Kidney epithelial cell (primary cell): ENCODE measurements at places on chromosomes 6 and 20. TPM values are rescaled to one million over a fixed set of nuclear protein-coding genes. Genes with fewer than 3 reads are reported as not detected.
A peak's percentile ranks its signal among the peaks of the same experiment; 100 is the strongest.

Gene PCK1
- total RNA-seq: under 0.01 TPM in 1 of 2 replicates, not detected in the other

Gene GJA10
- not detected in 2 replicates for total RNA-seq

Gene SLC32A1
- not detected in 2 replicates for total RNA-seq

Gene RAB23
- total RNA-seq: 16.5 and 21.5 TPM in 2 replicates

Gene TMEM151B
- total RNA-seq: 0.13 and 0.21 TPM in 2 replicates

Gene DNMT3B
- total RNA-seq: 7.5 and 9.0 TPM in 2 replicates

Gene OR2H2
- not detected in 2 replicates for total RNA-seq

Gene NNAT
- 20.3 and 25.0 TPM in 2 replicates for total RNA-seq

Gene HS3ST5
- total RNA-seq: 0.14 and 0.25 TPM in 2 replicates

Gene KIAA0408
- total RNA-seq: 3.6 and 13.5 TPM in 2 replicates

- peak; percentile 99 for DNase-seq
Measured at GRCh38 chr6:80454197-80454596, 347.7 kb downstream of the BCKDHB start.

DNA sequence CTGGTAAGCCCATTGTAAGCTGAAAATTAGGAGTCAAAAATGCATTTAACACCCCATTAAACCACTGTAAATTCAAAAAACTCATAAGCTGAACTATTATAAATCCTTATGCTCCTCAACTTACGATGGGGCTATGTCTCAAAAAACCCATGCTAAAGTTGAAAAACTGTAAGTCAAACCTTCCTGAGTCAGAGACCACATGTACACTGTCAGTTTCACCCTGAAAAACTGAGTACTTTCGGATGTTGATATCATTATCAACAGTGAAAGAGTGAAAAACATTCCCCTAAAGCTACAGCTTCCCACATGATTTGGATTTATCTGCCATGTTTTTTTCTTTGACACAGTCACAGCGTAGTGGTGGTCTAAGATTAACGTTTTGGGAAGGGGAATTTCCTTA, 14.2 kb downstream of the RAB23 start:
- no peak for DNase-seq

DNA sequence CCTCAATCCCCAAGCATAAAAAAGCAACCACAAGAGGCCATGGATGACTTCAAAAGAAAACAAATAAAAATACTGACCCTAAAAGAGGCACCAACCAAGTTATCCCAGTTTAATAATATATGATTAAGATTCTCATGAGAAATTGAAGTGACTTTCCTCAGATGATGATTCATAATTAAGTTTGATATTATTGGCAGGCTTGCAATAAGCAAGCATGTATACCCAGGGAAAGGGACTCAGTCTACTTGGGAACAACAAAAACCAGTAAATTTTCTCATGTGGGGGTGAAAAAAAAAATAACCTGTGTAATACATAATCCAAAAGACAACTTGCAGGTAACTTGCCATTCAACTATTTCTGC, 19.6 kb downstream of the JAG1 start:
- no peak for DNase-seq

GRCh38 chr20:4074877-4075455, 59.6 kb upstream of the RNF24 start:
- DNase-seq: no peak

DNA sequence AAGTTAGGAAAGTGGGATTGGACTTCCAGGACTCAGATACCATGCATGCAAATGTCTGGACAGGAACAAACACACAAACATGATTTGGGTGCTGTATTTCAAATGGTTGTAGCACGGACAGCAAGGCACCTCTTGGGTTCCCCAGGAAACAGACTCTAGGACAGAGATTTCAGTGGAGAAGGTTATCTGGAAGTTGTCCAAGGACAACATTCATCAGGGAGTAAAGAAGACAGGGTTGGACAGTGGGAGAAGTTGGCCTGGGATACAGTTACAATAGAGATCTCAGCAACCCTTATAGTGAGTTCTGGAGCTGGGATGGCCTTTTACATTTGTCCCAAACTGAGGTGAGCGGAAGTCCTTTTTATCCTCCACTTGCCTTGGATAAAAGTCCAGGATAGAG, 19.8 kb upstream of the TINAG start:
- DNase-seq: no peak

- no peak for DNase-seq
Measured at GRCh38 chr6:25122622-25123237, 156.4 kb upstream of the CARMIL1 start.

DNA sequence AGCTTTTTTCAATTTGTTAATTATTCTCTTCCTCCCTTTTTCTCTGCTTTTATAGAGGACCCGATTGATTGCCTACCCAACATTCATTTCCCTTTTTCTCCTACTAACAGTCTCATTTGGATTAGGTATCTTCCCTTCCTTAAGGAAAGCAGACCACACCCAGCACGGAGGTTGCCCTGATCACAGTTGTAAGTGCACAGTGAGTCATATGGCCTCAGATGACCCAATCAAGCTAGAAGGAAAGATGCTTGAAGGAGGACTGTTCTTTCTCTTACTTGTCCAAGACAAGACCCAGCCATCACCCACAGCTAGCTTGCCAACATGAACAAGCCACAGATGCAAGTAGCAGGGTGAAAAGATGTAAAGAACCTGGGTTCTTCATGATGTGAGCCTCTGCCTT, 518.6 kb downstream of the PKHD1 start:
- DNase-seq: no peak

DNA sequence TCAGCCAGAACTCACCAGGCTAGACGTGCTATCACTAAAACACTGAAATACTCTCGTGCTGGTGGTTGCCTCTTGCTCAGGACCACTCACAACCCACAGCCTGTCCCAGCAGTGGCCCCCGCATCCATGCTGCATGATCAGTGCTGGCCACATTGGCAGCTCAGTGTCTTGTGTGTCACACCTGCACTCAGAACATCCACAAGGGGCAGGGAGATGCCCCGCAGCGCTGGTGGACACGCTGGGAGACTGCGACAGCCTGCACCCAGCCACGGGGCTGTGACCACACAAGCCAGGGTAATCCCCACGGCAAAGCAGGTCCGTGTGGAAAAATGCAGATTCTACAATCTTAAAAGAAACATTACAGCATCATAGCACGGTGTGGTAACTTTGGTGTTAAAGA, 23.9 kb upstream of the APMAP start:
- no peak for DNase-seq

GRCh38 chr6:78781001-78781400, 86.3 kb upstream of the IRAK1BP1 start:
- no peak for DNase-seq

DNA sequence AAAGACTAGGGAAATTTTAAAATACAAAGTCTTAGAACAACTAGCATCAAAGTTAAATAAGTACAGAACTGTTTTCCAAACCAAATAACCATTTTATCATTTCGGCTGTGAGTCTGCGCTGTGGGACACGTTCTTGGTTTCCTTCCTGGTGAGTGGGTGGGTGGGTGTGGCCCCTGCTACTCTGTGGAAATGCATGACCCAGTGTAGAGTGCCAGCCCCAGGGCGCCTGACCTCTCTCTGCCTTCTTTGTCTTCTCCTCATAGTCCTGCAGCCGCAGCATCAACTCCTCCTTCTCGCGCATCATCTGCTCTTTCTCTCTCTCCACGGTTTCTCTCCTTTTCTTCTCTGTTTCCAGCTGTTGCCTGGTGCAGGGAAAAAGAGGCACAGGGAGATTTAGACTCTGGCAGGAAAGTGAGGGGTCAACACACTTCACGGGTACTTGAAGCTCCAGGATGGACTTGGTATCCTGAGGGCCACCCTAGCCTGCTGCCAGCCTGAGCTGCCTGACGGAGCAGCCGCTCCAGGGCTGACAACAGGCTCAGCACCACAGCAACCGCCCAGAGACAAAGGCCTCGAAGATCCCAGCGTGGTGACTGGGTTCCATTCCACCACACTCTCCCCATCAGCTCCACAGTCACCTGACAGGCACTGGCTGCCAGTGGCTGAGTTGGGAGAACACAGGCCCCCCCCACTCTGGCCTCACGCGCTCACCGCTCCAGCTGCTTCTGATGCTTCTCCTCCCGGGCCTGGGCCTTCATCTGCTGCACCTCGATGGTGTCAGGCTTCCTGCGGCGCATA, 48.4 kb downstream of the EZR start:
- DNase-seq: no peak

GRCh38 chr20:24495266-24495665, 25.8 kb downstream of the SYNDIG1 start:
- no peak for DNase-seq

DNA sequence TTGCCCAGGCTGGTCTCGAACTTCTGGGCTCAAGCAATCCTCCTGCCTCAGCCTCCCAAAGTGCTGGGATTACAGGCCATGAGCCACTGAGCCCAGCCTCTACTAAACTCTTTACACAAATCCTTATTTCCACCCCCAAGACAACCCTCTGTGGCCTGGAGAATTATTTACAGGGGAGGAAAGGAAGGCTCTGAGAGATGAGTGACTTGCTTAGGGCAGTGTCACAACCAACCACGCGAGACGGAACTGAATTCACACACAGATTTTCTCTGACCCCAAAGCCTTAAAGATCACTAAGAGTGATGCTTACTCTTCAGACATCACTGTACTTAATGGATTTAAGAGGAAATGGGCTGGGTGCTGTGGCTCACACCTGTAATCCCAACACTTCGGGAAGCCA, 86.2 kb downstream of the RIPOR3 start:
- DNase-seq: no peak

DNA sequence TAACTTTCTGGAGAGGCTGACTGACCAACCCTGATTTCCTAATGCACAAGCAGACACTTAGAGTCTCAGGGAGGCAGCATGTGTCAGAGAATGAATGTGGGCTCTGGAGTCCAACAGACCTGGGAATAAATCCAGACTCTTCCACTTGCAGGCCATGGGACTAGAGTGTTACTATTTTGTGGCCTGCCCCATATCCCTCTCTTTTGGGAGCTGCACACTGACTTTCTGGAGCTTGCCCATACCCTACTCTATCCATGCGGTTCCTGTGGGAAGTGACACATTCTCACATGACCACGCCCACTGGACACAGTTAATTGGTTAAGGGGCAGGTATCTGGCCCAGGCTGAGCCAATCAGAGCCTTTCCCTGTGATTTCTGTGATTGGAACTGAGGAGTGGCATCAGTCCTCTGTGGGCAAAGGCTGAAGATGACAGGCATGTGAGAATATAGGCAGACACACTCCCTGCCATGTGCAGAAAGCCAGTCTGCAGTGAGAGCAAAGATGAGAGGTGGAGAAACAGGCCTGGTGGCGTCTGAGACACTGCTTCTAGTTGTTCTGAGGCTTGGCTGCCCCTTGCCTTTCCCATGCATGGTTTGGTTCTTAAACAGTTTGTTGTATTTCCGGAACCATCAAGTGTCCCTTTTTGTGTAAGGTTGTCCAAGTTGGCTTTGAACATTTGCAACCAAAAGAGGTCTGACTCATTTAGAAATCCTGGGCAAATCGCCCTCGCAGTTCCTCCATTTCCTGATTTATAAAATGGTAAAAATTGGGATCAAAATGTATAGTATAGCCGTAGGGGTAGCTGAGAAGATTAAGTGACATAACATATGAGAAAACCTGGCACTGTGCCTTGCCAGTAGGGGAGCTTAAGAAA, 125.6 kb downstream of the CDC5L start:
- no peak for DNase-seq

DNA sequence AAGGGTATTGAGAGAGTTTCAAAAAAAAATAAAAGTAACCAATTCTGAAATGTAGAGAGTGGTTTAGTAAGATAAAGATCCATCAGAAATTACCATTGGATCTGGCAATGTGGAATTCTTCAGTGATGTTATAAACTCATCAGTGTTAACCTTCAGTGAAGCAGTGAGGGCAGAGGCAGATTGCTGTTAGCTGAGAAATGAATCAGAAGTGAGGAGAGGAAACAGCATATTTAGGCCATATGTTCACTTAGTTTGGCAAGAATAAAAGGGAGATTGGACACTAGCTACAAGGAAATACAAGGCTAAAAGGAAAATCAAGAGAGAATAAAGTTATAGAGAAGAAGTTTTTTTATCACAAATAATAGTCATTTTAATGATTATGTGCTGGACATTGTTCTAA, 9.6 kb downstream of the KCNQ5 start:
- no peak for DNase-seq

DNA sequence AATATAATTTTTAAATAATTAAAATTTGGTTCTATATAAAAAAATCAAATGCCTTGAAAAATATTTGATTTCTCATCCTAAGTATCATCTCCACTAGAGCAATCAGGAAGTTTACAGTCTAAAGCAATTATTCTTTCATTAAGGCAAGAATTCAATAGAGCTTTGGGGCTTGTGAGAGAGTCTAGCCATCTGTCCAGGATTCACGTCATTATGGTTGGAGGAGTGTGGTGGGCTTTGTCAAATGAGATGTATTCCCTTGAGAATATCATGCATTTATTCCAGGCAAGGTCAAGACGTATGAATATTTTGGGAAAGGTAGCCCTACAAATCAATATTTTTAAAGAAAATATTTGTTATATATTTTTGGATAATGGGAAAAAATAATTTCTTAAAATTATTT, 132.4 kb downstream of the ELOVL4 start:
- DNase-seq: no peak

DNA sequence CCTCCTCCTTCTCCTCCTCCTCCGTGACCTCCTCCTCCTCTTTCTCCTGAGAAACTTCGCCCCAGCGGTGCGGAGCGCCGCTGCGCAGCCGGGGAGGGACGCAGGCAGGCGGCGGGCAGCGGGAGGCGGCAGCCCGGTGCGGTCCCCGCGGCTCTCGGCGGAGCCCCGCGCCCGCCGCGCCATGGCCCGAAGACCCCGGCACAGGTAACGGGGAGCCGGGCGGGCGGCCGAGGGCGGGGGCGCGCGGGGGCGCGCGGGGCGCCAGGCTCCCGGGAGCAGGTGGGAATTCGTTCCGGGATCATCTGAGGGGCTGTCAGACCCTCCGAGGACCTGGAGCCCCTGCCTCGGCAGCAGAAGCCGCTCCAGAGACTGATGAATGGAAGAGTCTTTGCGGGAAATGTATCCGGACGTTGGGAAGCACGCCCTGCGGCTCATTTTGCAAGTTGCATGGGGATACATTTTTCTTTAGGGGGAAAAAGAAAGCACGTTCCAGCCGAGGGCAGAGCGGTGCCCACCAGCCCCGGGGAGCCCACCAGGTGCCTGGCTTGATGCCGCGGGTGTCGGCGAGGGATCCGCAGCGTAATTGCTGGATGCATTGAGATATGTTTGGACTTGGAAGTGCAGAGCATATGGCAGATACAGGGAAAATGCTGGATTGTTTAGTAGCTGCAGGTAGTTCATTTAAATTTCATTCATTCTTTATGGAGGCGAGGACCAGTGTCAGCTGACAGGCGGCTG, 394 bp downstream of the MYB start:
- no peak for DNase-seq
